ENCODE measurements at places on chromosomes 4 and X.

DNA sequence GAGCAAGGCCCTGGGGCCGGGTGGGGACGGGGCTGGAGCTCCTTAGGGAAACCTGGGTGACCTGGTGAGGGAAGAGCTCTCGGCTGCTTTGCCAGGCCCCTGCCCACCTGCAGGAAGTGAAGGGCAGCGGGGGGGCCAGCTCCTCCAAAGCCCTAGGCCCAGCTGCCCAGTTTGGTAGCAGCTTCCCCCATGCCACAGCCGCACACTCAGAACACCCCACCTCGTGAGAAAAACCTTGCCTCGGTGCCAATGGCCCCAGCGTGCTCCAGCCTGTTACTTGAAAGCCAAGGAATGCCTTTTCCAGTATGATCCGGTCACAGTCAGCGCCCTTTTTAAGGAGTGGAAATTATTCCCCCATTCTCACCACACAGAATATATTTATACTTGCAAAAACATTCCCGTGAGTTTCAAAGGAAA is 38.3 kb downstream of the ACOX3 start:
- DNase-seq, result no peak

DNA sequence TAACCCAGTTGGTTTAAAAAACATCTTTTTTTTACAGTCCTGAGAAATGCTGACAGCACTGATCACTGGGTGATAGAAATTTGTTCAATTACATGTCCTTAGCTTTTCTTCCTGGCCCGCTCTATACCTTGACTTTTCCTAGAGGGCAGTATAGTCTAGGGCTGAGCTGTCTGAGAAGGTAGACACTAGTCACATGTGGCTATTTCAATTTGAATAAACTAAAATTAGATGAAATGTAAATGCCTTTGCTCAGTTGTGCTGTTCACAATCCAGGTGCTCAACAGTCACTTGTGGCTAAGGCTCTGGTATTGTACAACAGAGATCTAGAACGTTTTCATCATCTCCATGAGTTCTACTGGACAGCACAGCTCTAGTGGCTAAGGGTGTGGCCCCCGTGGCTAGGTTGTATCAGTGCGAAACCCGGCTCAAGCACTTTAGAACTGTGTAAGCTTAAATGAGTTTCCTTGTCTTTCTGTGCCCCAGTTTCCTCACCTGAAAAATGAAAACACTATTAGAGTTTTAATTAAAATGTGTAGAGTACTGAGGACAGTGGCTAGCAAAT is 111.6 kb upstream of the WDR17 start:
- peak; percentile 21 for DNase-seq

DNA sequence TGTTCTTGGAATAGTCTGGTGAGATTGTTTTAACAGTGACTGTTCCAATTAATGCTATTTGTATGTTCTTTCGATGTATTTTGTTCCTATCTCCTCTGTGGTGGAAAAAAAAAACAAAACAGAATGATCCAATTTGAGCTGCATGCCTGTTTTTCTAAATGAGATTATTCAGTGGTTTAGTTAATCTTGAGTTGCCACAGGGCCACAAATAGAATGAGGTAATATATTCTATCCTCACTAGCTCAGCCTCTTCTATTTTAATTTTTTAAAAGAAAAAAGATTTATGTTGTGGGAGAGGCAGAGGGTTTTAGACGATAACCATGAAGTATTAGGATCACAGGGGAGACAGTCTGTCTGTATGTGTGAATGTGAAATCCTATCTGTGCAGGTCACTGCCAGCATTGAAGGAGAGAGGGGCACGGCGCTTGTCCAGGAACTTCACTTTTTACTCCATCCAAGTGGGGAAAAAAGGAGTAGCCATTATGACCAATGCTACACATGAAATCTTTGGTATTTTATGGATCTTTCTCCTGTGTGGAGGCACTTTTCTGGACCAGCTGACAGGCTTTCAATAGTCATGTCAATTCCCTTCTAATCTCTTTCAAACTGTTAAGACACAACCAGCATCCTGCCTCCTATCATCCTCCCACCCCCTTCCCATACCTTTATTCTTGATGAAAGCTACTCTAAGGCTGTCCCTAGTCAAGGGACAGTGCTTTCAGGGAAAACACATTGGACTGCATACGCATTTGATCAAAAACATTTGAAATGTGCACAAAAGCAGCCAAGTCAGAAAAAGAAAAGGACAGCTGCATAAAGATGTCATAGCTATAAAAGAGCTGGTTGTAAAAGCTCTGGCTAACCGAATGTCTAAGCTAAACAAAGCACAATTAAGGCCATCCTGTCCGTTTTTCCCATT is 1063.8 kb upstream of the INTU start:
- no peak for DNase-seq

- no peak for DNase-seq
Observed at GRCh38 chr4:31929676-31930345, 1209.6 kb downstream of the PCDH7 start.

DNA sequence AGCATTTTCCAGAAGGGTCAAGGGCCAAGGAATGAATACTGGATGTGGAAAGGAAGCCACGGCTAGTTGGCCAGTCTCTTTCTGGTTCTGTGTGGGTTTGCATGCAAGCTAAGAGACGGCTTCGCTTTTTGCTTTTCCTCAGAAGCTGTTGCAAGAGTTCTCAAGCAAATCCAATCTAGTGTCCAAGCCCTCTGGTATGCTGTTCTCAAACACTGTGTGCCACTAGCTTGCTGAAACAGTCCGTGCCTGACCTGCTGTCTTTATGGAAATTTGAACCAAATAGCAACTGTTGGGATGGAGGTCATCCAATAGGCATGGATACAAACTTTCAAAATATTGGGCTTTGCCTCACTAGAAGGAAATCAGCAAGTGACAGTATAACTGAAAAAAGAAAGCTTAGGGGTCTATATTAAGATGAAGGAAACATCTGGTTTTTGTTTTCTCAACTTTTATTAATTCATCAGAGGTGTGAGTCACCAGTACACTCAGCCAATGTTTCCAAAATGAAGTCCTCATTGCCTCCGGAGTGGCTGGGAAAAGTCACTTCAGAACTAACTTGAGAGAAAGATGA is 70.5 kb downstream of the SLC9A6 start:
- no peak for DNase-seq

DNA sequence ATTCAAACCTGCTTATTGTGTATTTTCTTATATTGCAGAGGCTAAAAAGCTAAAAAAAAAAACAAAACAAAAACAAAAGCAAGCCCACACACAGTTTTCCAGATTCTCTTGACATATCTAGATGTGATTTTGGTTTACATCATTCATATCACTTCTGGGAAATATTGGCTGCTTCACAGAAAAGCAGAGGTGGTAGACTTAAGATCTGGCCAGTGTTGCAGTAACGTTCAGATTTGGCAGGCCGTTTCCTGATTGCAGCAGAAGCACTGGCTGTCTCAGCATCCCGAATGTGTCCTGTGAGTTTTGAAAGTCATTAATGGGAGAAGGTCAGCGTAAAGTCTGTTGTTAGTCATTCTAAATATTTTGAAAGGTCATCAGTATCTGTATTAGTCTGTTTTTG is 2062.0 kb downstream of the ARAP2 start:
- no peak for DNase-seq

- no peak for DNase-seq
Observed at GRCh38 chr4:62487016-62487415, 1286.9 kb downstream of the ADGRL3 start.

- no peak for DNase-seq
Observed at GRCh38 chrX:32087663-32088062, 1015.8 kb upstream of the FTHL17 start.

DNA sequence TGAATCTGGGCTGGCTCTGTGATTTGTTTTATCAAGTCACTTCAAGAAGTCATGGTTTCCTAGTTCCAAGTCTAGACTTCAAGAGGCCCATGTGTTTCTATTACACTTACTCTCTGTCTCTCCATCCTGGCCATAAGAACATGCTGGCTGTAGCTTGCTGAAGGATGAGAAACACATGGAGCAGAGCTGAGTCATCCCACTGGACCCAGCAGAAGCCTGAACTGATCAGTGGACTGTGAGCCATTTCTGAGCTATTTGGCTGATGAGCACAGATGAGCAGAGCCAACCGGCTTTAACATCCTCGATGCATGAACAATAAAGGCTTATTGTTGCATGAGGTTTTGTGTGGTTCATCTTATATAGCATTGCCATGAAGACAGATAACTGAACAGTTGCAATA is 290.6 kb upstream of the BOD1L1 start:
- no peak for DNase-seq

DNA sequence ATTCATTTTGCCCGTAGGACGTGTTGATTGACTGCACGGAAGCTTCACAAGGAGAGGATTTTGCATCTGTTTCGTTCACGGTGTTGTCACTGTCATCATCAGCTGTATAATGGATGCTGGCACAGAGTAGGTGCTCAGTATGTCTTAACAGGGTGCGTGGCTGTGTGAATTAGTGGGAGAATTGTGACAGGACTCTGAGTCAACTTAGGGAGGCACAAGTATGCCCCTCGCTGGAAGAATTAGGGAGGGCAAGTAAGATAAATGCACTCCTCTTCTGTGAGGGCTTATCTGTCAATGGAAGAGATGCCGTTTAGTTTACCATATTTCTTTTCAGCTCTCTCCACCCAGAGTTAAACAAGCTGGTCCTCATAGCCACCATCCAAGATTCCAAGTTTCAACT is 107.2 kb downstream of the TRIML1 start:
- no peak for DNase-seq

DNA sequence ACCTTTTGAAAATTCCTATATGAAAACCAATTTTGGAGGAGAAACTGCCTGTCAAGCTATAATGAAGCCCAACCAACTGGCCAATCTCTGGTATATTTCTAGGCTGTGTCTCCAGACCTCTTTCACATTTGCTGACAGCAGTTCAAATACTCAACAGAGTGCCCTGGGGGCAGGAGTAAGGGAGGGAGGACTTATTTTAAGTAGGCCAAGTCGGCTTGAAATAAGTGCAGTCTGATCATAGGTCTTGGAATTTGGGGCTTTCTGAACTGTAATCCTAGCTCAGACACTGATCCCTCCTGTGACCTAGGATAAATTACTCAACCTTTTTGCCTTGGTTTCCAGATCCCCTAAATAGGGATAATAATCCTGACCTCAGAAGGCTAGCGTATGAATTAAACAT is 59.4 kb upstream of the SLC7A11 start:
- no peak for DNase-seq

- DNase-seq, result no peak
Observed at GRCh38 chrX:65647801-65648200, 19.7 kb upstream of the MSN start.

- no peak for DNase-seq
Observed at GRCh38 chr4:13378973-13379759, 105.0 kb downstream of the RAB28 start.

GRCh38 chr4:89294573-89295269 is 12.9 kb downstream of the GPRIN3 start:
- peak; percentile 25 for DNase-seq

DNA sequence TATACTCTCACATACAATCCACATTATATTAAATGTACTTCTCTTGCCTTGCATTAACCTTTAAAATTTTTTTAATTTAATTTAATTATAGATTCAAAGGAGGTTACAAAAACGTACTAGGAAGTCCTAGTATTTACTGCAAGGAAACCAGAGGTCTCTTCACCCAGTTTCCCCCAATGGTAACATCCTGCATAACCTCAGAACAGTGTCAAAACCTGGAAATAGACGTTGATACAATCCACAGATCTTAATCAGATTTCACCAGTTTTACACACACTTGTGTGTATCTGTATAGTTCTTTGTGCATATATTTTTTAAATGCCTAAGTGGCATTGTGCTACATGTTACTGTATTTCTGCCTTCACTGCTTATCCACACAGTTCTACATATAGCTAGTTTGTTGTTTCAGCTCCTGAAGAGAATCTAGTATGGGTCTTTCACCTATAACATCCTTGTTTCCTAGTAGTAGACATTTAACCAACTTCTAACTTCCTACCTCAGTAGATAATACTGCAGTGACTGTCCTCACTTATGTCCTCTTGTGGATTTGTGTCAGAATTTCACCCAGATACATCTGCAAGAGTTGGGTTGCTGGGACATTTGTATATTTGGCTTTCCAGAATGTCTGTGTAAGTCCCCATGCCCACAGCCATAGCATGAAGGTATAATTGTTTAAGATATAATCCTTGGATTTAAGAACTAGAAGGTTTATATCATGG is 103.2 kb downstream of the NFKB1 start:
- DNase-seq, result no peak

DNA sequence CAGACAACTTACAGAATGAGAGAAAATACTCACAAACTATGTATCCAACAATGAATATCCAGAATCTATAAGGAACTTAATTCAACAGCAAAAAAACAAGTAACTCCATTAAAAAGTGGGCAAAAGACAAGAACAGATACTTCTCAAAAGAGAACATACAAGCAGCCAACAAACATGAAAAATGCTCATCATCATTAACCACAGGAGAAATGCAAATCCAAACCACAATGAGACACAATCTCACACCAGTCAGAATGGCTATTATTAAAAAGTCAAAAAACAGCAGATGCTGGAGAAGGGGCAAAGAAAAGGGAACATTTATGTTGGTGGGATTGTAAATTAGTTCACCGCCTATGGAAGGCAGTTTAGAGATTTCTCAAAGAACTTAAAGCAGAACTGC is 150.3 kb downstream of the FGF16 start:
- no peak for DNase-seq

- no peak for DNase-seq
Observed at GRCh38 chrX:65783746-65784145, 116.3 kb downstream of the MSN start.

GRCh38 chr4:171017593-171017992 is 795.6 kb upstream of the GALNTL6 start:
- no peak for DNase-seq

DNA sequence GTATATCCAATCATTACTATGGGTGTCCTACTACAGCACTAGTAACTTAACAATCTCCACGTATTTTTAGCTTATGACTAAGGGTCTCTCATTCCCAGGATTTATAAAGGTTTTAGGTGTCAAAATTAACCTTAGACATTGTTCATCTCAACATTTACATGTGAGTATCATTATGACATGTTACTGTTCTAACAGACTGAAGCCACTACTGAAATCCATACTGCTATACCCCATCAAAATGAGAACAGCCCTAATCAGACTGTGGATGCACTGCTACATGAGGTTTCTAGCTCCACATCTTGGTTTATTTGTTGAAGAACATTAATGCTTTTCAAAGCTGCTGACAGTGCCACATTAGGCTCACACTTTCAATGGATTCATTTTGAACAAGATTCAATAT is 35.6 kb upstream of the TXK start:
- DNase-seq, result no peak

GRCh38 chr4:2248044-2248780 is 6.3 kb upstream of the HAUS3 start:
- DNase-seq, result no peak

- DNase-seq, result no peak
Observed at GRCh38 chrX:135513130-135513515, 7.3 kb upstream of the INTS6L start.

GRCh38 chr4:138487670-138488069 is 245.5 kb upstream of the SLC7A11 start:
- no peak for DNase-seq

Measured in hematopoietic multipotent progenitor cell treated with erythropoietin and hydrocortisone succinate and interleukin-3 and kit ligand, for 6 days (in vitro differentiated cells).